Hepatic stellate cell (primary cell): ENCODE measurements at places on chromosomes 12 and 14.

DNA sequence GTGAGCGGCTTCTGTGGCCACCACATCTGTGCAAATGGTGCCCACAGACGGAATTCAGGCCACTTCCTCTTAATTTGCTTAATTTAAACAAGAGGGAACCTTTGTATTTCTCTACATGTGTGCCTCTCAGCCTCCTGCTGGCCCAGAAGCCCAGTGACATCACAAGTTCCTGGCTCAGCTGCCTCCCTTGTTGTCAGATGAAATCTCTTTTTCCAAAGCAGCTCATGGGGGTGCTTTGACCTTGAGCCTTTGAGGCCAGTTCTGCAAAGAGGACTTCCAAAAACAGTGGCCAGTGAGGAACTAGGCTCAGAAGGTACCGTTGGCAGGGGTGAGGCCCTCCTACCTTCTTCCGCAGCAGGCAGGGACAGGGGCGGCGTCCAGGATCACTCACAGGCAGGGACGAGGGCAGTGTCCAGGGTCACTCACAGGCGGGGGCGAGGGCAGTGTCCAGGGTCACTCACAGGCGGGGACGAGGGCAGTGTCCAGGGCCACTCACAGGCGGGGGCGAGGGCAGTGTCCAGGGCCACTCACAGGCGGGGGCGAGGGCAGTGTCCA, 35.0 kb upstream of the GALNT9 start:
- DNase-seq = no peak

DNA sequence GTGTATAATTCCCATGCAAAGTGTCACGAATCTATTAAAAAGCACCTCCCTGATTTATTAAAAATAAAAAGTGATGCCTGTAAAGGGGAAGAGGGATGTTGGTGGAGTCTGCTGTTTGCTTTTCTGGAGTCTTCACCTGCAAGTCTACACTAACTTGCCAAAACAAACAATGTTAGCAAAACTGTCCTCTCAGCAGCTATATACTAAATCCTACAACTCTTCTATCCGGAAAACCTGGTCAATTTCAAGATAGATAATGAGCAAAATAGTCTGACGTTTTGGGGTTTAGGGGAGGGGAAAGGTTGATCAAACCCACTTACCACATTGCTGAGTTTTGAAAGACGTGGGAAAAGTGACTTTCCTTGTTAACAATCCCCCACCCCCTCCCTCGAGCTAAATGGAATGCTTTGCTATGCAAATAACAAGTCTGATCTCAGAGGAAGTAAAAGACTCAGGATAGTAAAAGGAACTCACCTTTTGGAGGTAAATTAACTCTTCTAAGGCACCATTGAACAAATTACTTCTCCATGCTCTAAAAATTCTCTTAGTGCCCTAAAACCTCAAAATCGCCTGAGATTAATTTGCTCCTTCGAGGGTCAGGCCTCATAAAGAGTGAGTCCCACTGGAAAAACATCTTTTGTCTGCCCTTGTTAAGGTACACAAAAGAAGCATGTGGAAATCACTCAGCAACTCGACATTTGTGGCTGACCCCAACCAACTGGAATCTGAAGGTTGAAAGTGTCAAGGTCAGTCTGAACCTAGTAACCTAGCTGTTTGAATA, 13.5 kb downstream of the BMP4 start:
- no peak for DNase-seq

DNA sequence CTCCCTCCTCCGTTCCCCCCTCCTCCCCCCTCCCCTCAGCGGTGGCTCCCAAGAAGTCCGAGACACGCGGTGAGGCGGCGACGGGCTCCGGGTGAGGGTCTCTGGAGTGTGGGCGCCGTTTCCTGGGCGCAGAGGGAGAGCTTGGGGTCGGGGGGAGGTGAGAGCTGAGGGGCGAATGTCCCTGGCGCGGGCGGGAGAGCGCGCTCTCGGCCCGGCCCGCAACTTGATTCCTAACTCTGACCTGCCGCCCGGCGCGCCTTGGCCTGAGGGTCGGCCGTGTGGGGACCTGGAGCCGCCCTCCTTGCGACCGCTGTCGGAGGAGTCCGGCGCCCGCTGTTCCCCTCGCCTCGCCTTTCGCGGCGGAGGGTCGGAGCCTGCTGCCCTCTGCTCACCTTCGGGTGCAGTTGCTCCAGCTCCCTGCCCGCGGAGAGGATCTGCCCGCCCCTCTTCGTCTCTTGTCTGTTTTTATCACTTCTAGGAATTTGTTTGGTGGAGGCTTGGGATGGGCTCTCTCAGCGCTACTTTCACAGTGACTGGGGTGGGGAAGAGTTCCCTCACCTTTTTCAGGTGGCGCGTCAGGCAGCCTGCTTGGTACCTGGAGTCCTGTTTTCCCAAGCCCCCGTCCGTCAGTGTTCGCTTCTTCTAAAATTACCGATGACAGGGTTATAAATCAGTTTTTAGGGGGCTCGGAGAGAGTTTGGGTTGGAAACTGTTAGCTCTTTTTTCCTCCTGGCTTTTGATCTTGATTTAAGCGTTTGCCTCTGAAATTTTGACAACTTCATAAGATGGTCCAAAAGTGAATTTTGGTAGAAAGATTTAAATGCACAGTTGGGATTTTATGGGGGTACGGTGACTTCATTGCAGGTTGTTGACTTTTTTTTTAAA, 495 bp downstream of the ADIPOR2 start:
- peak; percentile 31 for DNase-seq

DNA sequence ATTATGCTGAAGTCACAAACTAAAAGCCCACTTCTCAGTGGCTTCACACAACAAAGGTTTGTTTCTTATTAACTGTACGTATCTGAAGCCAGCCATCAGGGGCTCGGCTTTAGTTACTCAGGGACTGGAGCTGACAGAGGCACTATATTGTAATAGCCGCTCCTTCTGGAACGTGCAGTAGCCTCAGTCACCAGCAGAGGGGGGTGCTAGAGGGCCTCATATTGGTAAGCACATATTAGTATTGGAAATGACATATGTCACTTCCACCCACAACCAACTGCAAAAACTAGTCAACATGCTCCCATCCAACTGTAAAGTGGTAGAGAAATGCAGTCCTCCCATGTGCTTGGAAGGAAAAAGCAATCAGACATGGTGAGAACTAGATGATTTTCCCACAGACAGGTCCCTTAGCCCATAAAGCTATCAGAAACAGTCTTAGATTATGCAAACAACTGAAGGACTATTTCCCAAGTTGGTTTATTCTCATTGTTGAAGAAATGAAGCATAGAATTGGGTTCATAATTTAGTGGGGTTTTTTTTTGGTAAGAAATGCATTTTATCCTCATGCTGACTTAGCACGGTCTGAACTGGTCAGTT, 183.6 kb upstream of the G2E3 start:
- DNase-seq = peak; percentile 30

GRCh38 chr12:46650688-46651087, 175.1 kb downstream of the SLC38A4 start:
- DNase-seq = no peak

DNA sequence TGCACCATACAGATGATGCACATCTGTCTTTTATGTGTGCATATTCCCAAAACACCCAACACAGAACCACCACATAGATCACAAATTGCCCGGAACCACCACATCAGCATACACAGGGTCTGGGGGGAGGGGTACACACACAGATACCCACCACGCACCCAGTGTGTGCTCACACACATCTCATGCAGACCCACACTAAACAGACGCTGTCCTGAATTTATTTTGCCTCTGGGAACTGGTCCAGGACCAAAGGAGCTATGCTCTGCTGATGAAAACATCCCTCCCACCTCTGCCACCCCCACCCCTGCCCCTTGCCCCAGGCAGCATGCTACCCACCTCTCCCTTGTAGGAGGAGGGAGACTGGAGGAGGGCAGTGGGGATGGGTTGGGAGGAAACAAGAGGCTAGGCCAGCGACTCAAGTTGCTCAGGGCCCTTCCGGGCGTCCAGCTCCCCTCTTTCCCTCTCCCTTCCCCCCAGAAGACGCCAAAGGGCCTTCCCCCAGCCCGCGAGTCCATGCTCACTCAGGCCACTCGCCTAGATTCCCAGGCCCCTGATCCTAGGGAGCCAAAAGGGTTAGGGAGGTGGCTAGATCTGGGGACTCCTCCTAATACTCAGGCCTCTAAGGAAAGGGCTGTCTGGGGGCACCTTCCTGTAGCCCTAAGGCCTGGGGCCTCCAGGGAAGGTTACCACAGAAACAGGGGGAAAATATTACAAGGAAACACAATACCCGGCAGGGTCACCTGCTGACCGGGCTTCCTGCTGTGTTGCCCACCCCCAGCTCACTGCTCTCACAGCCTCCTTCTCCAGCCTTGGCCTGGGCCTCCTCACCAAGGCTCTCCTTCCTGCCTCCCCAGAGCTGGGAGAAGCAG, 3.1 kb downstream of the HDAC7 start:
- DNase-seq = no peak

- DNase-seq = peak; percentile 22
These were observed 34.5 kb upstream of the RIC8B start for GRCh38 chr12:106739815-106740530.

DNA sequence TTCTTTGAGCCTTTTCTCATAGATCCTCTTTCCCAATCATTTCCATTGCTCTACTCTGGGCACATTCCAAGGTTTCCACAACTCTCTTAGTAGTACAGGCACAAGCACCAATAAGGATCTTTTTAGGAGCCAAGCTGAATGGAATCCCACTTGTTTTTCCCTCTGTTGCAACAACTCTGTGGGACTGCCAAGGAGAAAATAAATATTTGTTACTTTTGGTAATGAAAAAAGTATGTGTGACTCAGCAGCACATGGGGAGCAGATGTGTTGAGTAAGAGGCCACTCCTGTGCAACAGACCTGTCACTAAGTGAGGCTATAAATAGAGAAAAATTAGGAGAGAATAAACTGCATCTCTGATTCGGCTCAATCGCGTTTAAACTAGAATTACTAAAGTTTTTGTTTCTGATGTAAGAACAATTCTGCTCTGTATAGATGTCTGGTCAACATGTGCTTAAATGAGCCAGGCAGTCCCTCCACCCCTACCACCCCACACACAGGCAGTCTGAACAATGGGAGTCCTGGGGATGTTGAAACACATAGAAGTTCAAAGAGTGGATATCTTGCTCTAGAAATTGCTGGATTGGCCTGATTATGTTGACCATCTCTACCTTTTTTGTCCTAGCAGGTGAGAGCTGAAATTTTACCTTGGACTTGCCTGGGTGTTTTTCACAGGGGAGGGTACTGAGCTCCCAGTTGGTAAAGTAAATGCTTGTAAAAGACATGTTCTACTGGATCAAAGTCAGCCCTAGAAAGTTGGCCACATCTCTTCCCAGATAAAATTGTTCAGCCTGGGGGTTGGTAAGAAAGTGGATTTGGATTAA, 244.3 kb upstream of the NOVA1 start:
- DNase-seq = no peak

DNA sequence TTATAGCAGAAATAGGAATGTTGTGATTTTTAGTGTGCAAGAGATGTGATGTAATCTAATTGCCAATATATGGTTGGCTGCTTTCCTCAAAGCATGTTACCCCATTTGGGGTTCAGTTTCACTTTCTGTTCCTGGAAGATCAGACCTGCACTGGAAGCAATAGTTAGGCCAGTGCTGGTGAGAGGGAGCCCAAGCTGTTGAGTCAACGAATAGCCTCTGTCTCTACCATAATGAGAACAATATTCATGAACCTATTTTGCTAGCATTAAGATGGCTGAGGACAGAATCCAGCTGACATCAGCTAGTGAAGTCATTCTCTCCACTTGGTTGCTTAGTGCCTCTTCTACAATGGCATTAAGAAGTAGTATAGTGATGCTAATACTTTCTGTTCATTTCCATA, 379.9 kb upstream of the DCN start:
- no peak for DNase-seq

GRCh38 chr12:12684375-12685106, 11.4 kb downstream of the GPR19 start:
- DNase-seq = no peak

GRCh38 chr12:46522071-46522470, 149.5 kb upstream of the SLC38A2 start:
- no peak for DNase-seq

DNA sequence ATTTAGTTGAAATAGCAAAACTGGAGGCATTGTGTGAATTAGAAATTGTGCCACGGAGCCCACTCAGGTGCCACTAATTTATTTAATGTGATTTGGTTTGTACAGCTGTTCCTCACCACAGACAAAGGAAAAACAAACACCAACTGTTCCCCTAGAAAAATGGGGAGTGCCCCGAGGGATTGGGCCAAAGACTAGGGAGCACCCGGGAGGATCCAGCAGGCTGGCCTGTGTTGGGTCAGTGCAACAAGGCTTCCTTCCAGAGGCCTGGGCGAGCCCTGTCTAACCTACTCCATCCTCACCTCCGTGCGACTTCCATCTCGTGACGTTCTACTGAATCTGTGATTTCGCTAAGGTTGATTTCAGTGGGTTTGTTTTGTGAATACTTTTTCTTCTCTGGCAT, 206.2 kb downstream of the CHST11 start:
- DNase-seq = no peak

GRCh38 chr14:90139199-90139598, 77.4 kb downstream of the KCNK13 start:
- DNase-seq = no peak

DNA sequence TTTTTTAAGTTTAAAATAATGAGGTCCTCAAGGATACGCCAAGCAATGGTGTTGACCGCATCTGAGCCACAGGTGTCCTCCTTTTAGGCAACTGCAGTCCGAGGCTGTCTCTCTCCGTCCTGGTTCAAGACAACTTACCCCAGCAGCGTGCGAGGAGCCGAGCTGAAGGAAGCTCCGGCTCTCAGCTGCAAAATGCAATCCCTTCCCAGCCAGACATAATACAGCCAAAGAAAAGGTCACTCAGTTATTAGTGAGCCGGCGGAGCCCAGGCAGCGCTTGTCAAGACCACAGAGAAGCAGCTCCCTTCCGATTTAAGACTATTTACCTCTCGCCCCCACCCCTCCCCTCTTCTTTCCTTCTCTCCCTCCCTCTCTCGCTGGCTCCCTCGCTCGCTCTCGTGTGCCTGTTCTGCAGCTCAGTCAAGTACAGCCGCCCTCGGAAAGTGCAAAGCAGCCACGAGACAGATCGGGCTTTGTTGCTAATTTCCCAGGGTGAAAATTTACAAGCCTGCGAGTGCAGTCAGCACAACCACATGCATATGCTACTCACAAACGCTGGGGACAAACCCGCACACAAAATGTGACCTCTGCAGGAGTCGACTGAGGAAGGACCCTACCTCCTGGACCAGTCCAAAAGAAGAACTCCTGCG, 363 bp upstream of the LMO3 start:
- DNase-seq = peak; percentile 12

- no peak for DNase-seq
These were observed 7.8 kb downstream of the CKB start for GRCh38 chr14:103514596-103515421.

GRCh38 chr12:123888989-123889388, 83.6 kb downstream of the CCDC92 start:
- no peak for DNase-seq

GRCh38 chr12:21715386-21715785, 57.7 kb upstream of the LDHB start:
- no peak for DNase-seq

- no peak for DNase-seq
These were observed 506 bp downstream of the CRY1 start for GRCh38 chr12:107092669-107093416.

- no peak for DNase-seq
These were observed 81.0 kb upstream of the FZD10 start for GRCh38 chr12:130081117-130081805.

DNA sequence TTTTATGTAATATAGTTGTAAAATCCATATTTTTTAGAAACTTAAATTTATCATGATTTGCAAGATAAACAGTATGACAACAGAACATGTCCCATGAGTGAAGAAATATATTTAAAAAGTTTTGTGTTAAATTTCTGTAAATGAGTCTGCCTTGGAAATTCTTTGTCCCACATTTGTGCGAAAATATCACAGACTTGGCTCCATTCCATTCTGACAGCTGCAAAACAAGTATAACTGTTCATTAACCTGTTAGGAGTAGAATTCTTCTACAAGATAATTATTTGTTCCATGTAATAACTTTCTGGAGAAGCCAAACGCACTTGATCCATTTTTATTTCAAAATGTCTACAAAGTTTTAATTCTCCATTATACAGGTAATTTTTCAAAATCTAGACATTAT, 37.9 kb downstream of the MDM1 start:
- no peak for DNase-seq
